ENCODE measurements at places on chromosomes 2 and 18. TPM values are rescaled to one million over a fixed set of nuclear protein-coding genes. Genes with fewer than 3 reads are reported as not detected.
A peak's percentile ranks its signal among the peaks of the same experiment; 100 is the strongest.

The ASPRV1 gene
- total RNA-seq, result 0.49 TPM

DNA sequence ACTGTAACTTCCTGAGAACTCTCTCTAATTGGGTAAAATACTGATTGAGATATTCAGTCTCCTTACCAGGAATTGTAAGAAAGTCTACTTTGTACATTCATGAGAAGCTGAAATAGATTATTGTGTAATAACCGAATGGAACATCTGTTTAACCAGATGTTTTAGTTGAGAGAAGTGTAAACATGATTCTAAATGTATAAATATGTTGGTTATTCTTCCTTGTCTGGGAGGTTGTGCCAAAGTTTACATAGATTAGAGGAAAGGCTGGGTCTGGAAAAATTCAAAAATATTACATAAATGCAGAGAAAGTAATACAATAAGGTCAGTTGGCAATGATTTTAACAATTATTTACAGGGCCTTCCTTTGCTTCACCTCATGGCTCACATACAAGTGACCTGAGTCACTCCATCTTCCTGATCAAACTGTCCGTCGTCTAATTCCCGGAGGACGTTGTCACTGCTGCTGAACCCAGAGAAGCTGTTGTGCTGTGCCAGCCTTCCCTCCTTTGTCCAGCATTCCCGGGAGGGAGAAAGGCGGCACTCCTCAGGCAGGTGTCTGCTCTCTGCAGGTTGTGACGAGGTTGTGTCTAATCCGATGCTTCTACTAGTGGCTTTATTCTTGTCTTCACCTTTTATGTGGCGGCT, 55.9 kb downstream of the MOB4 start:
- no peak for DNase-seq

DNA sequence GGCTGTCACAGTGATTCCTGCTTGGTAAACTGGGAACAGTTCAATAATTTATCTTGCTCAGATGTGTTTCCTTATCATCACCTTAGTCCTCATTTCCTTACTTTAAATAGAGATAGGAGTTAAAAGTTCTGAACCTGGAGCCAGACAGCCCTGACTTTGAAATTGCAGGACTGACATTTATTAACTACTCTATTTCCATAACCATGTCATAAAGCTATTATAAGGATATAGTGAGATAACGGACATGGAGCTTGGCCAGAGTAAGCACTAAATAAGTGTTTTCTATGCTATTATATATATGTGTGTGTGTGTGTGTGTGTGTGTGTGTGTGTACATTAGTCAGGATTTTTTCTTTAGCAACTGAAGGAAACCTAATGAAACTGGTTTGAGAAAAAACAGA, 13.1 kb downstream of the NT5DC4 start:
- no peak for DNase-seq

DNA sequence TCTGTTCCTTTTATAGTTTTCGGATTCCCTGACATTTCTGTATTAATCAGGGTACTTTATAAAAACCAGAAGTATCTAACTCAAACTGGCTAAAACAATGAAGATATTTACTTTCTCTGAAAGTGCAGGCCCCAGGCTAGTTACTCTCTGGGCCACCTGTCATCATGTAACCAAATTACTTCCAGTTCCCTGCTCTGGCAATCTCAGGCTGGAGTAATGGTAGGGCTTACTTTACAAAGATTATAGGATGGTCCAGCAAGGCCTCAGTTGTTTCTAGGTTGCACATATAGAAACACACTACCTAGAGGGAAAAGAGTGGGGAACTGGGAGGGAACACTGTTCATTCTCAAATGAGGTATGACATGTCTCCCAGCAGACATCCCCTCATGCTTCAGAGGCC, 74.8 kb downstream of the CHST9 start:
- no peak for DNase-seq

The BABAM2 gene
- total RNA-seq, result 41.0 TPM

DNA sequence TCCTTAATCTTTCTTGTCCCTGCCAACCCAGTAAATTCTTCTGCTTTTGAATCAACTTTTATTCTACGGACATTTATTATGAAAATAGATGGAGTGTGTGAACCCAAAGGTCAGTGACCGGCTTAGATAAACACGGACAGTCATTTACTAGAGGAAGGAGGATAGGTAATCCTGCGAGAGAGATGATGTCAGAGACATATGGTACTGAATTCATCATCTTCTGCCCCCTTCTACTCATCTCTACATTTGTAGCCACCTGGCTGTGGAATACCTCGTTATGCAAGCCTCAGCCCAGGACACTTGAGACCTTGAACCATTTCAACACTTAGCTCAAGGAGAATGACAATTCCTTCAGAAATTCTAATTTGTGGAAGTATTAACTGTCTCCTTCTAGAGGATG, 443.6 kb downstream of the TDRD15 start:
- no peak for DNase-seq

GRCh38 chr2:238814815-238815214, 33.1 kb upstream of the TWIST2 start:
- no peak for DNase-seq

DNA sequence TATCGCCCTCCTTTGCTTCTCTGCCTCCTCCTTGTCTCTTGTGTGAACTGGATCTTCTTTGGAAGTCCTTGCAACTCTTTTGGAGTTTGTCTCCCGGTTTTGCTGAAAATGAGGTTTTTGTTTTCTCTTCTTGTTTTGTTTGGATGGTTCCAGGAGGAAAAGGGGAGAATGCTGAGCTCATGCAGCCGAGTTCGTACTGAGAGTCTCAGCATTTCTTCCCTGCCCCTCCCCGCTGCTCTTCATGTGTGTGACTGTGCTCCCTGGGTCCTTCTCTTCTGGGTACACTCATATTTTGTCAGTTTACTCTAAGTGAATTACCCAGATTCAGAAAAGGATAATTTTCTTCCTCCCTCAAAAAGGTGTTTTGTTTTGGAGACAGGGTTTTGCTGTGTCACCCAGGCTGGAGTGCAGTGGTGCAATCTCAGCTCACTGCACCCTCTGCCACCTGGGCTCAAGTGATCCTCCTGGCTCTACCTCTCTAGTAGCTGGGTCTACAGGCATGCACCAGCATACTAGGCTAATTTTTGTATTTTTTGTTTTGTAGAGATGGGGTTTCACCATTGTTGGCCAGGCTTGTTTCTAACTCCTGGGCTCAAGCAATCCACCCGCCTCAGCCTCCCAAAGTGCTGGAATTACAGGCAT, 142.9 kb upstream of the IL1R2 start:
- no peak for DNase-seq

DNA sequence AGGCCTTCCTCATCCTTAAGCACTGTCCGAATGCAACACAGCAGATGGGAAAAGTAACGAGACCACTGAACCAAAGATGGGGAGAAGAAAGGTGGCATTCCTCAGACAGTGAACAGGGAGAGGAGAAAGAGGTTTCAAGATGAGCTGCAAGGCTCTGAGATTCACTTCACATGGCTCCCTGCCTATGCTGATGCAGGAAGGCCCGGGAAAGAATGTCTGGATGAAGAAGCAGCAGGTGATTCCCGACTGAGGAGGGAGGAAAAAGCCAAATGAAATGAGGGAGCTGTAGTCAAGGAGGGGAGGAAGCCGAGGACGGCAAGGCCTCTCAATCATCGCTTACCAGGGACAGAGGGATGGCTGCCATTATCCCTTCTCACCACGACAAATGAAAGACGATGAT, 98.5 kb upstream of the BOD1L2 start:
- DNase-seq, result no peak

DNA sequence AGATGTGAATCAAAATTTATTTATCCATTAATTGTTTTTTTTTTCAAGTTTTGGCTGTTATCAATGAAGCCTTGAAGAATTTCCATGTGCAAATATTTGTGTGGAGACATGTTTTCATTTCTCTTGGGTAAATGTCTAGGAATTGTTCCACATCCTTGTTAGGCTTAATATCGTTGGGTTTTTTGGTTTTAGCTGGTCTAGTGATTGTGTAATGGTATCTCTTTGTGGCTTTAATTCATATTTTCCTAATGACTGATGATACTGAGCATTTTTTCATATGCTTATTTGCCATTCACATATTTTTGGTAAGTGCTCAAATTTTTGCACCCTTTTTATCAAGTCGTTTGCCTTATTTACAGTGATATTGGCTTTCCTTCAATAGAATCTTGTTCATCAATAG, 250.3 kb upstream of the EPHA4 start:
- no peak for DNase-seq

DNA sequence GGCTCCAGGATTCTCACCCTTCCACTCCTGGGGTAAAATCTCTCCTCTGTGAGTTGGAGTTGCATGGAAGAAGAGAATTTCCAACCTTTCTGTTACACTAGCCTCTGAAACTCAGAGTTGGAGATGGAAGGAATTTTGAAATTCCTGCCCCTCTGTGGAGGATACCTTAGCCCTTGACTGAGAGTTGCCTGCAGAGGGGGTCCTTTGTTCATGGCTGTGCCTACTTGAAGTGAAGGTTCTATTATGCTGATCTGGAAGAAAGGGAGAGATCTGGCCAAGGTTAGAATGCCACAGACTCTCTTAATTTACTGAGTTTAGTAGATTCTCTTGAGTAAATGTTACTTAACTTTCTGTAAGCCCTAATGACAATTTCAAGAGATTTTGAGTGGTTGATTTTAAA, 626.6 kb upstream of the GYPC start:
- DNase-seq, result no peak

- no peak for DNase-seq
Observed at GRCh38 chr18:59448546-59448945, 89.5 kb upstream of the LMAN1 start.

- no peak for DNase-seq
Observed at GRCh38 chr2:235024191-235024860, 72.5 kb downstream of the SH3BP4 start.

DNA sequence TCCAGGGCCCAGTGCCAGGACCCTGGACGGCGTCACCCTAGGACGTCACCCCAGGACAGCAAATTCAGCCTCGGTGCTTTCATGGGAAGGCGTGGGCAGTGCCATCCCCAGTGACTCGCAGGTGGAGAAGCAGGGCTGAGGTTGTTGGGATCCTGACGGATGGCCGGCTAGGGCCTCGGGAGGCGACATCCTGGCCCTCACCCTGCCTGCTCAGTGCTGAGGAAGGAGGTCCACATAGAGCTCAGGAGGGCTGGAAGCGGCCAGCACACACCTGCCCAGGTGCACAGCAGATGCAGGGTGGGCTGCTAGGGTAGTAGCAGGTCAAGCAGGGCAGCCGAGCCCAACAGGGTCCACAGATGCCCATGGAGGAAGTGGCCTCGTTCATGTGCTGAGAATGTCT, 482.0 kb upstream of the SALL3 start:
- no peak for DNase-seq

DNA sequence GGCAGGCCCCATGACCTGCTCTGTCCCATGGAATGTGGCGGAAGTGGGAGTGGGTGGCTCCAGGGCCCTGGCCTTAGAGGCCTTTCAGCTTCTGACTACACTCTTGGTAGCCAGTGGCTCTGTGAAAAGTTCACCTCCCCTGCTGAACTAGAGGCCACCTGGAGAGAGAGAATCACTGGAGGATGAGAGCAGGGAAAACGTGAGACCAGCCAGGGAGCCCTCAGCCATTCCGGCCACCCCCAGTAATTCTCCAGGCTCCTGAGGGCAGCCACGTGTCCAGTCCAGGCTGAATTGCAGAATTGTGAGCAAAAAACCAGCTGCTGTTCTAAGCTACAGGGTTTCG, 10.5 kb downstream of the COLEC12 start:
- no peak for DNase-seq

The RIT2 gene
- not detected for total RNA-seq

The IL1F10 gene
- not detected for total RNA-seq

DNA sequence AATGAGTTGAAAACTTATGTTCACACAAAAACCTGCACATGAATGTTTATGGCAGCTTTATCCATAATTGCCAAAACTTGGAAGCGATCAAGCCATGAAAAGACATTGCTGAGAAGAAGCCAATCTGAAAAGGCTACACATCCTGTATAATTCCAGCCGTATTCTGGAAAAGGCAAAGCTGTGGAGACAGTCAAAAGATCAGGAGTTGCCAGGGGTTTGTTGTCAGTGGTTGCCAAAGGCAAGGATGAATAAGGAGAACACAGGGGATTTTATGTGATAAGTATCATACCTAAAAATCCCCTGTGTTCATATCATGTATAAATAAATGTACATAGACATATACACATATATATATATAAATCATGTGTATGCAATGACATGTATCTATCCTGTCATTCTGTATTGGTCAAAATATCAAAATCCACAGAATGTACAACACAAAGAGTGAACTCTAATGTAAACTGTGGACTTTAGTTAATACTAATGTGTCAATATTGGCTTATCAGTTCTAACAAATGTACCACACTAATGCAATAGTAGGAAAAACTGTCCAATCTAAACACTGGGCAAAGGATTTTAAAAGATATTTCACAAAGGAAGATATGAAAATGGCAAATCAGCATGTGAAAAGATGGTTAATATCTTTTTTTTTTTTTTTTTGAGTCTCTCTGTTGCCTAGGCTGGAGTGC, 75.8 kb downstream of the PTRHD1 start:
- no peak for DNase-seq

The IL18RAP gene
- total RNA-seq, result 5.9 TPM

The TMEM163 gene
- total RNA-seq, result not detected

The AQP12A gene
- not detected for total RNA-seq

GRCh38 chr2:121135168-121135853, 149.7 kb downstream of the TFCP2L1 start:
- no peak for DNase-seq

- DNase-seq, result no peak
Observed at GRCh38 chr2:216991563-216991962, 131.7 kb upstream of the TNP1 start.

GRCh38 chr2:85827879-85828569, 60.8 kb downstream of the ST3GAL5 start:
- no peak for DNase-seq

The TGFA gene
- total RNA-seq, result 27.7 TPM

GRCh38 chr2:71674158-71674851, 220.9 kb downstream of the DYSF start:
- DNase-seq, result peak; percentile 65

The CCDC68 gene
- 8.1 TPM for total RNA-seq

DNA sequence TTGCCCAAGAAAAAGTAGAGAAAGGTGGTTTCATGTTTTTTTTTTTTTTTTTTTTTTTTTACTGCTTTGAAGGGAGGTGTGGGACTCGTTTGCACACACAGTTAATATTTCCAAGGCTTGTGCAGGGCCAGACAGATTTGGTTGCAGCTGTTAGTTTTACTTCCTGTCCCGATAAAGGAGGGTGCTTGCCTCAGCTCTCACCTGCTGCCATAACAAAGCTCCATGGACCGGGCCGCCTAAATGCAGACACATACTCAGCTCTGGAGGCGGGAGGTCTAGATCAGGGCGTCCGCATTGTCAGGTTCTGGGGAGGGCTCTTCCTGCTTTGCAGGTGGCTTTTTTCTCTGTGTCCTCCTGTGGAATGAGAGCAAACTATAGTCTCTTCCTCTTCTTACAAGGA, 69.9 kb downstream of the ODC1 start:
- no peak for DNase-seq

DNA sequence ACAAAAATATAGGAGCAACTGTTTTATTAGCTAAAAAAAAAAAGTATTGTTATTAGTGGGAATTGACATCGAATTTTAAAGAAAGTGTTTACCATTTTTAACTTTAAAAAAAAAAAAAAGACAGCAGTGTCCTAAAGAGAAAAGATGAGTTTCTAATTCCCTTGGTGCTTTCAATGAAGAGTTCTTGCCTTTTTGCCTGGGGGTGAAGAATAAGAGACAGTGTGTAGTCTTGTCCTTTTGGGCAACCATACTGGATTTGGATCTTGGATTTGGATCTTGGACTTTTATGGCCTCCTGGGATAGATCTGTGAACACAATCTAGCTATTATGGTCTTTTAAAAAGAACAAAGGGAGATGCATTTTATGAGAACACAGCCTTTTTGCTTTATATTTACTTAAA, 60.2 kb upstream of the GLS start:
- DNase-seq, result no peak

- peak; percentile 91 for DNase-seq
Observed at GRCh38 chr2:98912221-98912851, 23.7 kb downstream of the CRACDL start.

- no peak for DNase-seq
Observed at GRCh38 chr2:189276277-189276676, 96.7 kb upstream of the COL5A2 start.
